Fibroblast of gingiva (primary cell): ENCODE measurements at places on chromosomes 5 and 9.

DNA sequence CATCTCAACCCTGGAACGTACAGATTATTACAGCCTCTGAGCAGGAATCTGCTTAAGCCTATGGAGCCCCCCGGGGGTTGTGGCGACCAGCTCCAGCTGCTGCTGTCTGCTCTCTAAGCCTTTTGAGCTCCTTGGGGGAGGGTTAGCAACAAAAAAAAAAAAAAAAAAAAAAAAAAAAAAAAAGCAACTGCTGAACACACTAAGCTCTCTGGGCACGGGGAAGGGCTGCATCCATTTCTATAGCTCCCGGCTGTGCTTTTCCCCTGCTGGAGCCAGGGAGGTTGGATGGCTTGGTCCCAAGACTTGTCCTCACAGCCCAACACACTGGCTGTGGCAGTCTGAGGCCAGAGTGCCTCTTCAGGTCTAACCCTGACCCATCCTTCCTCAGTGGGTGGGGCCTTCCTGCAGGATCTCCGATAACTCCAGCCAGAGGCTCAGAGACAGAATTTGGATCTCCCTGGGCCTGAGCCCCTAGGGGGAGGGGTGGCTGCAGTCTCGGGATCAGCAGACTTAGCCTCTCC, 82.1 kb downstream of the FBN2 start:
- peak; percentile 45 for DNase-seq

DNA sequence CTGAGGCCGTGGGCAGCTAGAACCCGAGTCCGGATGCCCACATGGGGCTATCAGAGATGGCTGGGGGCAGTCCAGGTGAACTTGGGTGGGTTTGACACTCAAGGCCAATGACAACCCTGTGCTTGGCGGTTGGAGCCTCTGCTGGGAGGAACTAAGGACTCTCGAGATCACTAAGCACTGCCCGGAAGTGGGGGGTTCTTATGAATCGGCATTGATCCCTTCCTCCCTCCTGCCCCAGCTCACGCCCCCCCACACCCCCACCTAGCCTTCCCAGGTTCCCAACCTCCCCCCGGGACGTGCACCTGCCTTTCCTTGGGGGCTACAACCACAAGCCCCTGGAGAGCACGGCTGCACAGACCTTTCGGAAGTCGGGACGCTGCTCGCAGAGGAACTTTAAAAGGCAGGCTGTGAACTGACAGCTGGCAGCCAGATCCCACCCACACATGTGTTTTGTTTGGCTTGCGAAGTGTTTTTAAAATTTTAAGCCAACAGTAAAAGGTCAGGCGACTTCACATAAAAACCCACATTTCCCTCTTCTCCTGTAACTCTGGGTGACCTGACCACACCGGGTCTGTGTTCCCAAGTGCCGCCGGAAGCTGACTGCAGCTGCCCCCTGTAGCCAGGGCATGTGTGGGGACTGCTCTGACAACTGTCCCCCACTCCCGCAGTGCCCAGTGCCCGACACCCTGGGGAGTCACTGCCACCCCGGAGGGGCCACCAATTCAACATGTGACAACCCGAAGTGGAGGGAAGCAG, 5.1 kb upstream of the RALGDS start:
- peak; percentile 43 for DNase-seq

- peak; percentile 60 for DNase-seq
Observed at GRCh38 chr5:32308946-32309345, 3.8 kb downstream of the MTMR12 start.

GRCh38 chr9:104286187-104286586, 192.1 kb downstream of the SMC2 start:
- DNase-seq: no peak

GRCh38 chr5:3825531-3826451, 230.2 kb downstream of the IRX1 start:
- DNase-seq: no peak

DNA sequence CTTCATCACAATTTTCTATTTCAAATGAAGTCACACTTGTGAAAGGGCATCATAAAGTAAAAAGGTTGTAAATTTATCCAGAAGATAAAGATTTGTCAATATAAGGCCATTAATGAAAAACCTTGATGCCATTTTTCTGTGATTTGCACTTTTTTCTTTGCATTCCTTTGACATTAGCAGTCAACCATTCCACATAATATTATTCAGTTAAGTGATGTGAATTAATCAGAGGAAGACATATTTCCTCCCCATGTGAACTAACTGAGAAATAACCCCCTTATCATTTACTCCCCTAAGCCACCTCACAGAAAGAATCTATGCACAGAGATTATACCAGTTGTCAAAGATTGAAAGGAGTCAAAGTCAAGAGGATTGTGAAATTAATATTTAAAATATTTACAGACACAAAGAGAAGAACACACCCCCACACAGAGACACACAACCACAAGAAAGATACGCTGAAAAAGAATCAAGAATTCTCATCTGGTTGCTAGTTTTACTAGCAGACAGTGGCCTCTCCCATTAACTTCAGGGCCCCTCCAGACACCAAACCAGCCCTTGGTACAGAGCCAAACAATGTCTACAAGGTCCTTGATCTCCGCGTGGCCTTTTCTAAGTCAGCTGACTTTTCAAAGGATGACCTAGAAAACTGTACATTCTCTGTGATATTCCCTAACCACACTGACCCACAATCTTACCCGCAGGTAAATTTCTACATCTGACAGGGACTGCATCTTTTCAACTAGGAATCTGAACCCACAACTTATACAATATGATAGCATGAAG, 29.5 kb downstream of the GNAQ start:
- DNase-seq: no peak

GRCh38 chr5:163571744-163572143, 66.3 kb downstream of the MAT2B start:
- peak; percentile 37 for DNase-seq

DNA sequence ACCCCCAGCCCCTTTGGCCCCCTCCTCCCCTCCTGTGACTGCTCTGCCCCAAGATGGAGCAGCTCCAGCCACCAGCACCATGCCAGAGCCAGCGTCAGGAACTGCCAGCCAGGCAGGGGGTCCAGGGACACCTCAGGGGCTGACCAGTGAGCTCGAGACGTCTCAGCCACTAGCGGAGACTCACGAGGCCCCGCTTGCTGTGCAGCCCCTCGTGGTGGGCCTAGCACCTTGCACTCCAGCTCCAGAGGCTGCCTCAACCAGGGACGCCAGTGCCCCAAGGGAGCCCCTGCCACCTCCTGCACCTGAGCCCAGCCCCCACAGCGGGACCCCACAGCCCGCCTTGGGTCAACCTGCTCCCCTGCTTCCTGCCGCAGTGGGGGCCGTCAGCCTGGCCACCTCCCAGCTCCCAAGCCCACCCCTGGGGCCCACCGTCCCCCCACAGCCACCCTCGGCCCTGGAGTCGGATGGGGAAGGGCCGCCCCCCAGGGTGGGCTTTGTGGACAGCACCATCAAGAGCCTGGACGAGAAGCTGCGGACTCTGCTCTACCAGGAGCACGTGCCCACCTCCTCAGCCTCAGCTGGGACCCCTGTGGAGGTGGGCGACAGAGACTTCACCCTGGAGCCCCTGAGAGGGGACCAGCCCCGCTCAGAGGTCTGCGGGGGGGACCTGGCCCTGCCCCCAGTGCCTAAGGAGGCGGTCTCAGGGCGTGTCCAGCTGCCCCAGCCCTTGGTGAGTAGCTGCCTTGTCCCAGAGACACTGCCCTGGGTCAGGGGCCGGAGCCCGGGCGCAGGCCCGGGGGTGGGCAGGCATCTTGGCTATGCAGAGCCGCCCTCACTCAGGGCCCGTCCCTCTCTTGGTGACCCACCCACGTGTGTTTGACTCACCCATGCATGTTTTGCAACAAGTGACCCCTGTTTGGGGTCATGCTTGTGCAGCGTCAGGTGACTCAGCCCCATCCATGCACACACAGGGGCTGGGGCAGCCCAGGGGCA, 105.2 kb downstream of the WNK2 start:
- DNase-seq: peak; percentile 13

- peak; percentile 69 for DNase-seq
Observed at GRCh38 chr5:71483355-71483754, 27.9 kb downstream of the BDP1 start.

DNA sequence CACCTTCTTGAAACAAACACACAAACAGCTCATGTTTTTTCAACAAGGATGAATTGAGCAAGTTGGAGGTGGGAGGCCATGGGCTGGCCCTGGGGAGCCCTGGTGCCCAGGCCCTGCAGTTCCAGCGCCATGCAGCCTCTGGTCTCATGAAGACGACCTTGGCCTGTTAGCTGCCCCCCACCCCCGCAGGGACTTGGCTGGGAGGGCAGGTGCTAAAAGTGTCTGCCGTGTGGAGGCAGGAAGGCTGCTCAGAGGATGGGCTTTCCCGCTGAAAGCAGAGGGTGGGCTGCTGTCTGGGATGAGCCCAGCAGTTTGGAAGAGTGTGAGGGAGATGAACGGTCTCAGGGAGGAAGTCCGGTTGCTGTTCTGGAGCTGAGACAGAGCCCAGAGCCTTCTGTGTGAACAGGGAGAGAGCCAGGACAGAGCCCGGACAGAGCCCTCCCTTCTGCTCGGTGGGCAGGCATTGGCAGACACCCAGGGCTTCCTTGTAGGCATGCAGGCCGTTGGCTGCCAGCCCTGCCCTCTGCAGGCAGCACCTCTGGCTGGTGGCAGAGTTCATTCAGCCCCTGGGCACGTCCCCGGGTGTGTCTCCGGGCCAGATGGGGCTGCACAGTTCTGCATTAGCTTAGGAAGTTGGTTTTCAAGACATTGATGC, 18.7 kb downstream of the ROPN1L start:
- DNase-seq: peak; percentile 50

DNA sequence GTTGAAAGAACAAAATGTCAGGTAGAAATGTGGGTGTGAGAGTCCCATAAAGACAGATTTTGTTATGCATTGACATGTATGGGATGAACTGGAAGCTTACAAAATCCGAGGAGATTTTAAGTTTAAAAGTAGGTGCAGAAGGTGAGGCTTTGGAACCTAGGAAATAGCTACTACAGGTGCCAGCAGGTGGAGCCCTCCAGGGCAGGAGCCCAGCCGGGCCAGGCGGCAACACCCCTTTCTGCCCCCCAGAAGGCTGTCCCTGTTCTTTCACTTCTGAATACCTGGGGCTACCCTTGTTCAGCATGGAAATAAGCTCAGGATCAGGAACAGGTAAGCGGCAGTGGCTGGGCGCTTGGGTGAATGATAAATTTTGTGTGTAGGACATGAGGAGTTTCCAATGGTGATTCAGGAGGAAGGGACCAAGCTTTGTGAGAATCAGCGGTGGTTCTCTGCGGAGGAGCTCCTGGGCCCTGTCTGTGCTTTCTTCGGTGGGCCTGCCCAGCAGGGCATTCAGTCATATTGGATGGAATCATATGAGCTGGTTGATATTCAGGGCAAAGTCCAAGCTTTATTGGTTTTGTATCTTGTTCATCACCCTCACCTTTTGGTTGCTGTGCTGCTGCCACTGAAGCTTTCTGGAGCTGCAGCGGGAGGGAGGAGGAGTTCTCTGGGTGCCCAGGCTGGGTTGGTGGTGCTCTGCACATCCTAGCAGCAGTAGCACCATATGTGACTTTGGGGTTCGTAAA, 12.3 kb downstream of the PCBD2 start:
- no peak for DNase-seq

GRCh38 chr9:110187126-110187525, 20.8 kb downstream of the C9orf152 start:
- DNase-seq: no peak

DNA sequence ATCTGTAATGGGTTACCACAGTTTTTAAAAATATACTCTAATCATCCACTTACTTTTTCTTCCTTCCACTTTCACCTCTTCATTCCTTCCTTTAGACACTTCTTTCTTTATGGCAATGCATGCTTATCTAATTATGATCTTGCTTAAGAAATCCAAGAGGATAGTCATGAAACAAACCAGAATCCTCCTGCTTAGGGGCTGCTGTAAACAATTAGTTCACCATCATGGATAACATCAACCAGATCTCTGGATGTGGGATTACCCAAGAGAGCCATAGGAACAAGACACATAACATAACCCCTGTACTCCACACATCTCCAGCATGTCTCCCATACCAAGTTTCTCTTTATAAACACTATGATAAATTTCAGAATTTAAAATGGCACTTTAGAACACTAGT, 713.4 kb upstream of the PTPRD start:
- no peak for DNase-seq

DNA sequence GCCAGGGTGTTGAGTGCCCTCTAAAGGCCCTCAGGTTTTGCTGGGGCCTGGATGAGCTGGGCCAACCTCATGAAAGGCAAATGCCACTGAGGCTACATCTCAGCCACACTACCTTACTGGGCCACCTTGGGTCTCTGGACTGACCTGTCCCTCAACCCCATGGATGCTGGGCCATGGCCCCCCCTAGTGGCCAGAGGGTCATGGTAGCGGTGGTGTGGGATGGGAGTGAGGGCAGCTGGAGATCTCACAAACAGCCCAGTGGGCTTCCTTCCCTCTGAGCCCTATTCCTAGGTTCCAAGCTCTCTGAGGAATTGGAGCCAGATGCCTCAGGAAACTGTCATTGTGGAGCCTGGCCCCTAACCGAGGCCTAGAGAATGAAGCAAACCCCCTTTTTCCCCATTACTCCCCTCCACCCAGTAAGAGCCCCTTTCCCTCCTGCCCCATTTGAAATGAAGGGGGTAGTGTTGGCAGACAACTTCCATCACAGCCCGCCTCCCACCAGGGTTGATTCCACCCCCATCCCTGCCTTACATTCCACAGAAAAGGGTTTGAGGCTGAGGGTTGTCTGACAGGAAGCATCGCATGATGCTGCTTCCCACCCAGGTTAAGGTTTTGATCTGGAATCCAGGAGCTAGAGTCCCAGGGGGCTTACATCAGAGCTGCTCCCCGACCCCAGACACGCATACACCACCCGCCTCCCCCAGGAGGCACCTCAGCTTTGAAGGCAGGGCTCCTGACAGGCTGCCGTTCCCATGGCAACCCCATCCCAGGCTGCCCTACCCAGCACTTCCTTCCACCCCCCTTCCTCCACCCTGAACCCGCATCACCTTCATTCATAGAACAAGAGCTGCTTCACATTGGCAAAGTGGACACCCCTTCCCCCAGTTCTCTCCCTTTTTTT, 63.9 kb downstream of the PCDH1 start:
- DNase-seq: no peak

GRCh38 chr5:113283558-113283957, 151.2 kb downstream of the TSSK1B start:
- no peak for DNase-seq

DNA sequence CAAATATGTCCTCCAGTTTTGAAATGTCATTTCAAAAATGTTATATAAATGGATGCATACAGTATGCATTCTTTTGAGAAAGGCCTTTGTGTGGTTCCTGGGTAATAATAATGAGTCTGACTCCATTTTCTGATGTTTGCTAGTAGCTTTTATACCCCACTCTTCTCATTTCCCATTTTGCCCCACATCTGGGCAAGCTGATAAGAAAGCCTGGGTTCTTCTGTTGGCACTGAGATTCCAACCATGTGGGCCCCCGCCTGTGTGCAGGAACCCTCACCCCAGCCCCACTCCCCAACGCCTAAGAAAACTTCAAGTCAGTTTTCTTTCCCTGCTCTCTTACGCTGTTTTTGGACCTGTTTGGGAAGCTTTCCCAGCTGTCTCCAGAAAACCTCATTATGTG, 89.4 kb downstream of the SNX18 start:
- DNase-seq: no peak
